Fibroblast of gingiva (primary cell): ENCODE measurements at places on chromosomes 2 and 18.

GRCh38 chr2:168678153-168678853 lies 124.1 kb upstream of the NOSTRIN start:
- DNase-seq = no peak

GRCh38 chr2:17313261-17313660 lies 205.0 kb downstream of the RAD51AP2 start:
- DNase-seq = no peak

- peak; percentile 92 for DNase-seq
Observed at GRCh38 chr18:3624935-3625741, 175.2 kb downstream of the TGIF1 start.

- DNase-seq = no peak
Observed at GRCh38 chr2:120391911-120392665, 46.2 kb downstream of the INHBB start.

DNA sequence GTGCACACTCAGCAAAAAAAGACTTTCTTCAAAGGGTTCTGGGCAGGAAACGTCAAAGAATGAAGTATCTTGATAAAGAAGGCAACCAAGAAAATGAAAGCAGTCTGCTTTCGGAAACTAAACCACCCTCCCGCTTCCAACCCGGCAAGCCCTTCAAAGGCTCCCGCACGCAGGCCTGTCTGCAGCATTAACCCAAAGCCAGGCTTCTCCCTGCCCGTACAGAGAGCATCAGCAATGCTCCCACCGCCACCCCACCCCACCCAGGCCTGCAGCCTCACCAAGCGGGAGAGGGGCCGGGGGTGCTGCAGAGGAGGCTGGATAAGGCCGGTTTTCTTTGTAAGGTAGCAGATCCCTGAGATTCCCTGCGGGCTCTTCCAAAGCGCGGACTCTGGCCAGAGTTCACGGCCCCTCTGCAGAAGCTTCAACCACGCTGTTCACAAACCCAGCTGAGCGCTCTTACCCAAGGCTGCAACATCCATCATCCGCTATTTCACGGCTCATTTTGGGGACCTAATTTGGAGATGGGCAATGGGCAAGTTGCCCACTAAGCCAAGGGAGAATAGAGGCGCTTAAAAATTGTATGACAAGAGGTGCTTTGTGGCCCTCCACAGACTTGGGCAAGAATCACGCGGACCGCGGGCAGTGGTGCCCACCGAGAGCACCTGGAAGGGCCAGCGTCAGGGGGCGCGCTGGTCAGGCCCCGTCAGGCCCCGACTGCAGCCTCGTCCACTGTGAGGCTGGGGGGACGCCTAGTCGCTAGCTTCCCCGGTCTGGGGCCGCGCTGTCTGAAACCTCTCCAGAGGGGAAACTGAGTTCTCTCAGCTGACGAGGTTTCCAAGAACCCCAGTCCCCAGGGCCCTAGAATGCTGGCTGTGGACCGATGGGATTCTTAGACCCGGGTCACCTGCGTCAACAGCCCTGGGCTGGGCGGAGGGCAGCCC lies 225.4 kb upstream of the ID2 start:
- no peak for DNase-seq

DNA sequence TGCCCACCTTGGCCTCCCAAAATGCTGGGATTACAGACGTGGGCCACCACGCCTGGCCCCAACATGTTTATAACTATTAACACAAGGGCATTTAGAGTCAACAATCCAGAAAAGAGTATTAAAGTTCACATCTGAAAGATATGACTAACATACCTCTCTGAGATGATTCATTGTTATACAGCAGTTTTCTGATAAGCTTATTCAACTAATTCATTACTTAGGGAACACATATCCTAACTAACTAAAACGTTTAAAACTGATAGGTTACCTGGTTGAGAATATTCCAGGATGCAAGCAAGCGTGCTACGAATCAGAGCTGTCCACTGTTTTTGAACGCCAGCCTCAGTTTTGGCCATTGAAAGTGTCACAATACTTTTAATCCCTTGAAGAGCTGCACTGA lies 34.0 kb upstream of the STRN start:
- no peak for DNase-seq

DNA sequence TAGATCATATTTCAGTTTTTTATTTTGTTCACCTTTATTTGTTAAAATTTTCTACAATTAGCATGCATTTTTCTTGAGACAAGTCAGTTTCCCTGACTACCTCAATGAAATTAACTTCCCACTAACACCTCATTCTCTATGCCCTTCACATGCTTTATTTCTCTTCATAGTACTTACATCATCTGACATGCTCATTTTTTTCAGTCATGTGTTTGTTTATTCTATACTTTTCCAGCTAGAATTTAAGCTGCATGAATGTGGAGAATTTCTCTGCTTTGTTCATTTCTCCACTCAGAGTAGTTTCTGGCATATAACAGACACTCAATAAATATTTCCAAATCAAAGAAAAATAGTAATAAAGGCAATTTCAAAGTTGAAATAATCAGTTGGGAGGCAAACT lies 78.9 kb upstream of the SCN7A start:
- DNase-seq = no peak

GRCh38 chr2:150750720-150751119 lies 263.3 kb upstream of the RND3 start:
- no peak for DNase-seq

DNA sequence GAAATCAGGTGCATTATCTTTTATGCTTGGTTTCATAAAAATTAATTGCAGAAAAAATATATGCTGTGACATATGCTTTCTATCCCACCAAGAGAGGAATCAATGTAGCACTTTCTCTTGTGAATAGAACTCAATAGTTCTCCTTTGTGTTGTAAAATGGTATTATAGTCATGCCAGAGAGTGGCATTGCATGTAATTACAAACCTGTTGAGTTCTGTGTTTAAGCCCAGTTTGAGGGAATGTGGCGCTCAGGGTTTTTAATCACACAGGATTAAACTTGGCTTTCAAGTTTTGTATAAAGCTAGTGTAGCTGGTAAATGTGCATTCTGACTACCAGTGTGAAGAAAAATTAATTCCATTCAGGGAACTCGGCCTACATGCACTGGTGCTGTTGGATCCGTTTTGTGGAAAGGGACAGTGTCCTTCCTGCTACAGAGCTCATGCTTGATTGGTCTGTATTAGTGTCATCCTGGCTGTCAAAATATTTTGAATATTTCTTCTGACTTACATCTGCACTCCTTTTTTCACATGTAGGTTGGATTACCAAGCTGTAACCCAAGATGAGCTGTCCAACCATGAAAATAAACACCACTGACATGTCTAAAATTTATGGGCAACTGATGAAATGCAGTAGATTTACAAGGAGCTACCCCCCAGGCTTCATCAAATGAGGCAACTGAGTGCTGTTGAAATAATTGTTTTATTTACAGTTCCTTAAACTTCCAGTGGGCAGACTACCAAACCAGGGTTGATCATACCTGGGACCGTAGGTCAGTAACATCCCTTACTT lies 80.3 kb downstream of the SLC4A3 start:
- no peak for DNase-seq

- no peak for DNase-seq
Observed at GRCh38 chr2:51510303-51510702, 478.4 kb upstream of the NRXN1 start.

DNA sequence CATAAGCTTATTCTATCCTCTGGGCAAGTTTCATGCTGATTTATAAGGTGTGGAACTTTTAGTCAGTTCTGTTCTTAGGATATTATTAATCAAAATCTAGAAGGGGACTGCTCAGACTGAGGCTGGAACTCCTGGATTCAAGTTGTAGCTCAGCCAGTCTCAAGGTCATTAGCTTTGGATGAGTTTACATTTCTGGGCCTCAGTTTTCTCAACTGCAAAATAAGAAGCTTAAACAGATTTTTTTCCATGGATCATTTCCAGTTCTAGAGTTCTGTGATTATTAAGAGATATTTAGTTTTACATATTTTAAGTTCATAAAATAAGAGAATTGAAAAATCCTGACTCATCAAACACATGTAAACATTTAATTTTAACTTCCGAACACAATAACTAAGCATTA lies 442.5 kb upstream of the PKDCC start:
- DNase-seq = no peak

DNA sequence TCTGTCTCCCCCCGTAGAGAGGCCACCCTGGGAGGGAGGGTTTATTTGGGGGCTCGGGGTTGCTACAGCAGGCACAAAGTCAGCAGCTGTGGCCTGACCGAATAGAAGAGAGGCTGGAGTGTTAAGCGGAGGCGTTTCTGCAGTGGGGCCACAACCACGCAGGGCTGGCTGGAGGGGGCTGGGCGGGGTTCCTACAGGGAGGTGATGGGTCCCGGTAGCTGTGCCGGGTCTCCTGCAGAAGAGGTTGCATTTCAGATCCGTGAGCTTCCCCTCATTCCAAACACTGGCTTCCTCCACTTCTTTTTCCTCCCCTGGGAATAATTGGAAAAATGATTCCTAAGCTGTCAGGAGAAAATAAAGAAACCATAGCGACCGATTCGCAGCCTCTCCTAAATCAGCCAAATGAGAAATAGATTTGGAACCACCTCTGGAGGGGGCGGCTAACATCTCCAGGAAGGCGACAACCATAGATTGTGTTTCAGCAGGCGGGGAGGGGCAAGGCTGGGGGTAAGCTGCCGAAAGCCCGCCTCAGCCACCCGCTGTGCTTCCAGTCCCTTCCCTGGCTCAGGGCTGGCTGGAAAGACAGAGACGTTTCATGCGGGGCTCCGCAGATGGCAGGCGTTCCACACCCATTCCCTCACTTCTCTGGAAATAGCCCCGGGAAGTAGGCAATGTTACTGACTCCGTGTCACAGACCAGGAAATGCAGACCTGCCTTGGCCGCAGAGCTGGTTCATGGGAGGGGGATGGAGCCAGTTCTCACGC lies 85.6 kb upstream of the TAF1B start:
- no peak for DNase-seq

DNA sequence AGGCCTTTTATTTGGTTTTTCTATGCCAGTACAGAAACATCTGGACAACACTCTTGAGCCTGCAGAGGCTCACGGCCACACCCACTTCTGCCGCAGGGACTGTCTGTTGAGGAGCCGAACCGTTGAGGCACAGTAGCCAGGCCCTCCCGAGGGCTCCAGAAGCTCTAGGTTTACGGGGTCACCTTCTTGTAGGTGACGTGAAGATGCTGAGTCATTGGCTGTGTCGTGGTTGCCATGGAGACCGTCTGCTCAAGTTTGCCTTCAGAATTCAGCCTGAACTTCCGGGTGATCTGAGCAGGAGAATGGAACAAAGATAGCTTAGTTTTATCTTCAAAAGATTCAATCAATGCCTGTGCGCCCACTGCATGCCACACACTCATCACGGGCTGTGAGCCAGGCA lies 25.9 kb downstream of the BOK start:
- DNase-seq = no peak
